ENCODE measurements at places on chromosomes 12 and 14. TPM values are rescaled to one million over a fixed set of nuclear protein-coding genes. Genes with fewer than 3 reads are reported as not detected.
A peak's percentile ranks its signal among the peaks of the same experiment; 100 is the strongest.

DNA sequence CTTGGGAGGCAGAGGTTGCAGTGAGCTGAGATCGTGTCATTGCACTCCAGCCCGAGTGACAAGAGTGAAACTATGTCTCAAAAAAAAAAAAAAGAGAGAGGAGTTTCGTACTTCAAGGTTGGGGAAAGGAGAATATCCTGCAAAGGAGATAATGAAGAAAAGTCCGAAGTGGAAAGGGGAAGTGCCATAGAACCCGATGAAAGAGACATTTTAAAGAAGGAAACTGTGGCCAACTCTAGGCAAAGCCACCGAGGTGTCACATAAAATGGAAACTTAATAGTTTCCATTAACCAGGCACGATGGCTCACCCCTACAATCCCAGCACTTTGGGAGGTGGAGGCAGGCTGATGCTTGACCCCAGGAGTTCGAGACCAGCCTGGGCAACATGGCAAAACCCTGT lies 15.0 kb upstream of the LTBP2 start:
- DNase-seq = no peak

GLIPR1L1 gene
- not detected for total RNA-seq

- peak; percentile 77 for DNase-seq
These were observed at the start of gene SIX4 for GRCh38 chr14:60723907-60724618. Gene SIX4, minus strand, starts transcription at chr14:60724351. Its CDS starts 277 bp downstream, at chr14:60724074.

ARMH4 gene
- total RNA-seq = 8.4 TPM

DNA sequence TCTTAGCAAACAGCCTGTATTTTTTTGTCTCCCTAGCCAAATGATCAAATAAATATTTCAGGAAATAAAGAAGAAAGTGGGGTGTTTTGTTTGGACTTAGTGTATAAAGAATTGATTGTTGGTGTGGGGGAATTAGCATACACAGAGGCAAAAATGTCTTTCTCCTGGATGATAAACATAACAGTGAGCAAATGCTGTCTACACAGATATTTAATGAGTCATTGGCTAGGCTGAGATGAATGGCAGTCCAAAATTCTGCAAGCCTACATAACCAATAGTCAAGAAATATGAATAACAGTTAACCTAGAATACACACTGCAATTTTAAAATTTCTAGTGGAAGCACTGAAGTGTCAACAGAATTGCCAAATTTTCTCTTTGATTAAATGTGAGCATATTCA lies 35.8 kb downstream of the MYF5 start:
- no peak for DNase-seq

DNA sequence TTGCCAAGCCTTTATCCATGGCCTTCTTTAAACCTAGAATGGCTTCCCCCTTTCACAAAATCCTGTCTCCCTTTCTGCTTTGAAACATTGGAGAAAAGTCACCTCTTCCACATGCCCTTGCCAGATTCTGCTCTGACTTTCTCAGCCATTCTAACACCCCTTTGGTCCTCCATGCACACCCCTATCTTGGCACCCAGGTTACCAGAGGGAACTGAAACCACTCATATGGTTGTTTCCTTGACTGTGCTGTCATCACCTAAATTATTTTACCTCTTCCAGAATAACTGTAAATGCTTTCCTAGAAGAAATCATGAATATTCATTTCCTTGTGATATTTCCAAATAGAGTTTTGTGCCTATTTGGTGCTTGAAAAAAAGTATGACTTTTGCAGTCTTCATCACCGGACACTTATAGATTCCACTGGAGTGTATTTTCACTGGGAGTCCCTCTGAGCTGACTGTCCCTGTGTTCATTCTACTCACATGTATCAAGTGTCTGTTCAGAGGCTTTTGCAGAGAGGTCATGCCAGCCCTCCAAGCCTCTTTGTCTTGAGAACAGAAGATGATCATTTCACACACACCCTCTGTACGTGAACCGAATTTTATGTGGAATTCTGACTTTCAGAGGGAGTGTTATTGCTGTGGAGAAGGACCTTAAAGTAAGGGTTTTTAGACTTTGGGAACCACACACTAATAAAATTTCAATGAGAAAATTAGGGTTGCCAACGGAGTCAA lies 74.1 kb downstream of the PLXNC1 start:
- no peak for DNase-seq

- DNase-seq = no peak
These were observed 670 bp downstream of the DYRK2 start for GRCh38 chr12:67649261-67649569.

Data from left ventricle myocardium superior (tissue), 1 donor.